ENCODE measurements at places on chromosomes 11 and 22. TPM values are rescaled to one million over a fixed set of nuclear protein-coding genes. Genes with fewer than 3 reads are reported as not detected.

The OR4C12 gene
- not detected for total RNA-seq

The MOV10L1 gene
- total RNA-seq = 44.9 TPM

The GSTT2B gene
- 11.4 TPM for total RNA-seq

The NPAT gene
- total RNA-seq = 34.8 TPM

The IFITM10 gene
- total RNA-seq = not detected

The NXPE1 gene
- total RNA-seq = not detected

The OR52I2 gene
- total RNA-seq = not detected

The MS4A3 gene
- not detected for total RNA-seq

The ARHGAP20 gene
- 9.2 TPM for total RNA-seq

The JAML gene
- 0.07 TPM for total RNA-seq

The VPREB1 gene
- not detected for total RNA-seq

The COPB1 gene
- total RNA-seq = 309 TPM

The CRYAB gene
- total RNA-seq = 0.29 TPM

The MSANTD4 gene
- 29.8 TPM for total RNA-seq

Data from thoracic aorta endothelial cell (primary cell).